Activated CD4-positive, alpha-beta T cell treated with anti-CD3 and anti-CD28 coated beads, Interleukin-2, Interleukin-6, amounts not matched to agents 100 ng/mL and 50 ng/mL, durations not matched to agents 16 hours and 8 hours (primary cell): ENCODE measurements at places on chromosomes 2 and 18.

GRCh38 chr2:44940049-44940494 lies 1.4 kb upstream of the SIX3 start:
- DNase-seq, result no peak

- no peak for DNase-seq
These were observed 61.1 kb upstream of the ZNG1B start for GRCh38 chr2:113376253-113376912.

- peak; percentile 84 for DNase-seq
These were observed 70.0 kb downstream of the NAB1 start for GRCh38 chr2:190718652-190719526.

DNA sequence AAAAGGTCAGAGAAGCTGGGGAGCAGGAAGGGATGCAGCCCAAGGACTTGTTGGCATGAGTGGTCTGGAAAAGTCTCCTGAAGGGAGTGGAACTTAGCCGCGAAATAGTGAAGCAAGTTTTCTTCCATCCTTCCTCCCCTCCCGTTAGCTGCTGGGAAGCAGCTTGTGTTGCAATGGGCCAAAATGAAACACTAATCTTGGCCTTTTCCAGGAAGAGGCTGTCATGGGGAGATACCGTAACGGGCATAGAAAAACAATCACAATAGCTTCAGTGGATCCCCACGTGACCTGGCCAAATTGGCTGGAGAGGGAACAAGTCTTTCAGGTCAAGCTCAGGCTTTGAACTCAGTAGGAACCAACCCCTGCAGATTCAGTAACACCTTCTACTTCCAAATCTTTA lies 49.3 kb downstream of the SEMA4F start:
- no peak for DNase-seq

DNA sequence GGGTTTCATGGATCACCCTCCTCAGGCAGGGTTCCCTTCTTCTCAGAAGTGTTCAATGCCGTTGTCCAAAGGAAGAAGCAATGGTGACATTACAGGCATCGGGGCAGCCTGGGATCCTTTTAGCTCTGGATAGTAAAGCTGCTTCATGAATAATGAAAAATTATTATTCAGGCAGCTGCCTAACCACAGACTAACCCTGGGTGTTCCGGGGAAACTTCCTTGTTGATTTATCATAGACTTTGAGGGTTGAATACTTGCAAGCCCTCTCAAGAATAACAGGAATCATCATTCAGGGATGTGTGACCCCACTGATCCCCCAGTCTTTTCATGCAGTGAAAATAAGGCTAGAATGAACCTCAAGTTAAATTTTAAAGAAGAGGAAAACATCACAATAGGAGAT lies 419.4 kb downstream of the MEIS1 start:
- no peak for DNase-seq

DNA sequence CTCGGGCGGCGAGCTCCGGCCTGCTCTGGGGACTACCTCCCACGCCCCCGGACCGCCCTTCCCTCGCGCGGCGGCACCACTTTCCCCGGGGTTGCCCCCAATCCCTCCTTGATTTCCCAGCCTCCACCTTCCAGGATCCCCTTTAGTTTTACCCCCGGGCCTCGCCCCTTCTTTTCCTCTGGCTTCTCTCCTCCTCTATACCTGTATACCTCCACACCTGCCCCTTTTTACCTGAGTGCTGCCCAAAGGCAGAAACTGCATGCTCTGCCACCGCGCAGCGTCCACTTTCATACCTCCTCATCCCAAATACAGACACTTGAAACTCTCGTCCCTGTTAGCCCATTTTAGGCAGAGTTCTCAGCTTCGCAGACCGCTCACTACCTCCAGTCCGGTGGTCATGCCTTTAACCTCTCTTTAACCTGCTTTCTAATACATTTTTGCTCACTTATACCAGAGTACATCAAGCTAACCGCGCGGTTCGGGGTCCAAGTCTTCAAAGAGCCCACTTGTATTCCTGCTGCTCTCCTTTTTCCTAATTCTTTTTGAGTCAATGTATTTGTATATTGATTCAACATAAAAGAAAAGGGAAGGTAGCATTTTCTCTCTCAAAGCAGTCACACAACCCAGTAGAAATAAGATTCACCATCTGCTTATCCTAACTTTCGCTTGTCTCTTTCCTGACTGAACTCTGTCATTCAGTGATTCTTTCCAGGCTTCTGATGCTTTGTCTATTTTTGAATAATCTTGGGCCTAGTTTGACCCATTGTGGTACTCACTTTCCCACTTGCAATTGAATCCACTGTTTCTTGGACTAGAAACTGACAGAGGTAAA lies 901 bp downstream of the SPOPL start:
- no peak for DNase-seq

DNA sequence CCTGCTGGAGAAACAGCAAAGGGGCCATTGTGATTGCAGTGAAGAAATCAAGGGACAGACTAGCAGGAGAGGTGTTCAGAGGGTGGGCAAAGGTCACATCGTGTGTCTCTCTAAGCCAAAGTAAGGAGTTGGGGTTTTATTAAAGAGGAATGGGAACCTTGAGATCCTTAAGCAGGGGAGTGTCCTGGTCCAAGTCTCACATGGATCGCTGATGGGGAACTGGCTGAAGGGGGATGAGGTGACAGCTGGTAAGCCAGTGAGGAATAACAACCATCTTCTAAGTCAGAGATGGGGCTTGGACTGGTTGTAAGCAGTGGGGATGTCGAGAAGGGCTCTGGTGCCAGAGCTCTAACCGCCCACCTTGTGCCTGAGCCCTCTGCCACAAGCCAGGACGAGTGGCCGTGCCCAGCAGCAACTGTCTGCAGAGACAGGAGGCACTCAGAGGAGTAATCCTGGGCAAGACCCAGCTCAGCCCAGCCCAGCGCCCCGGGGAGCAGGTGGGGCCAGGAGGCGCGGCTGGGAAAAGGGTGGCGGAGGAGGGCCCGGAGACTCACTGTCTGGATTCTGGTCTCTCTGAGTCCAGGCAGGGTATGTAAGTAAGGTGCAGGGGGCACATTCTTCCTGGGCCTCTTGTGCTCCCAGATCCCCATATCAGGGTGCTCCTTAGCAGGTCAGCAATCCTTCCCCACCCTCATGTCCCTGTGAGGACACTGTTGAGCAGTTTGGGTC lies 13.7 kb downstream of the WNT10A start:
- DNase-seq, result no peak

DNA sequence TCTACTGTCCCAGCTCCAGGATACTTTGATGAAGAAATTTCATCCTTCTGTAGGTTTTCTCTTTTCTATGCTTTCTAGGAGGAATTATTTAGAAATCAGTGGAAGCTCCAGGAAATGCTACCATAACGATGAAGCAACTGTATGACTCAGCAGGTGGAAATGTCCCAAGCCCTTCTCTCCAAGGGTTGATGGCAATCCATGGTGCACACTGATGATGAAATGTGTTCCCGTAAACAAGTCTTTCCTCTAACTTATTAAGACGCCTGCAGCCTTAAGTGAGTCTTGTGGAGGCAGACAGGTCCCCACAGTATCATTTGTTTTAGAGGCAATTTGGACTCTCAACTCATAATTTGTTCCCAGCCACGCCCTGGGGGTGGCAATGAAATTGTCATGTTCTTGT lies 777.6 kb upstream of the SOX11 start:
- DNase-seq, result no peak

- no peak for DNase-seq
These were observed 317.6 kb upstream of the REG3G start for GRCh38 chr2:78707776-78708386.

DNA sequence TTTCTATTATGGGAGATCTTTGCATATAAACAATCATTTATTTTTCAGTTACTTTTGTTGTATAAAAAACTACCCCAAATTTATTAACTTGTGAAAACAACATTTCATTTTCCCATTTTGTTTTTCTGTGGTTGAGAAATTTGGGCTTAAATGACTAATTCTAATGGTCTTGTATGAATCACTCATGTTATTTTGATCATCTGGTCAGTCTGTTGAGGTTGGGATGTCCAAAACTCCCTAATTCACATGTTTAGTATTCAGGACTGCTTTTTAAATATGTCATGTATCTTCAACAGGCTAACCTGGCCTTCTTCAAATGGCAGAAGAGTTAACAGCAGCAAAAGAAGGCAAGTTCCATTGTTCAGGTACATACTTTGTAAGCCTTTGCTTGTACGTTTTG lies 788.1 kb downstream of the TRIB2 start:
- DNase-seq, result no peak

DNA sequence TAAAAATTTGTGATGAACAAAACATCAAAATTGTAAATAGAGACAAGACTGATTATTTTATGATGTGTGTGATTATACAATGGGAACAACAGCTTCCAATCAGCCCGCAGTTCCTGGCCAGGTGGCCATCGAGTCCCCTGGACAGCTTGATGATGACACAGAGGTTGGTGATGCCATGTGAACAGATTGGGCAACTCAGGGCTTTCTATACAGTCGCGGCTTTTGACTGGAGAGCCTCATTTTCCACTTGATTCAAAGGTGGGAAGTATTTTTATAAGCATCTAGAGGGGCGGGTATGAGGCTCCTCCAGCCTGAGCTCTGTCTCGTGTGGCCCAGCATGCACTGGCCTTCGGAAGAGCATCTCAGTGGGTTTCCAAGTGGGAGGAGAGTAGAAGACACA lies 14.9 kb upstream of the HPCAL1 start:
- no peak for DNase-seq

DNA sequence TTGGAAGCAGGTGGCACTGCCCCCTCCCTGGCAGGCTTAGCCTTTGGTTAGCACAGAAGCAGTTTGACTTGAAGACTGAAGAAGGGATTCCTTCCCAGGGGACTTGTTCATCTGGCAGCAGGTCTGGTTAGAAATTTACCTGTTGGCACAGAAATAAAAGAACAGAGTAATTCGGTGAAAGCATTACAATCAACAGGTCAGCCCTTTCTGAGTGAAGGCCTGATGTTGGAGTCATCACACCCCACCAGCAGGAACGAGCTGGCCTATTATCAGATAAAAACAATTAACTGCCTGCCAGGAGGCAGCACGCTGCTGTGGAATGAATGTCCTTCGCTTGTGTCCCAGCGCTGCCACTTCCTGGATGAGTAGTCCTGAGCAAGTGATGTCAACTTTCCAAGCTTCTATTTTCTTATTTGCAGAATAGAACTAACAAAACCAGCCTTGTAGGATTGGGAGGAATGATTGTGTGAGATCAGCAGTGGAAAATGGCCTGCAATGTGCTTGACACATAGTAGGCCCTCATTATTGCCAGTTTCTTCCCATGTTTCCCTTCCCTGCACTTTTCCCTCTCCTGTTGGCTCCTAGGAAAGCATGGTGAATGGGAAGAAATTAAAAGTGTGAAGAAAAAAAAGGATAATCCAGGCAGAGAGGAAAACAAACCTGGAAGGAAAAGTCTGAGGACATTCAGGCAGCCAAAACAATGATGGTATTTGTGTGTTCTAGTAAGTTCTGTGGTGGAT lies 29.0 kb downstream of the LGALSL start:
- DNase-seq, result no peak

- DNase-seq, result no peak
These were observed 1.6 kb downstream of the TEKT4 start for GRCh38 chr2:94872676-94873361.

GRCh38 chr2:128472789-128473174 lies 154.1 kb upstream of the HS6ST1 start:
- no peak for DNase-seq

GRCh38 chr18:78980777-78981380 lies 1.3 kb downstream of the SALL3 start:
- no peak for DNase-seq

DNA sequence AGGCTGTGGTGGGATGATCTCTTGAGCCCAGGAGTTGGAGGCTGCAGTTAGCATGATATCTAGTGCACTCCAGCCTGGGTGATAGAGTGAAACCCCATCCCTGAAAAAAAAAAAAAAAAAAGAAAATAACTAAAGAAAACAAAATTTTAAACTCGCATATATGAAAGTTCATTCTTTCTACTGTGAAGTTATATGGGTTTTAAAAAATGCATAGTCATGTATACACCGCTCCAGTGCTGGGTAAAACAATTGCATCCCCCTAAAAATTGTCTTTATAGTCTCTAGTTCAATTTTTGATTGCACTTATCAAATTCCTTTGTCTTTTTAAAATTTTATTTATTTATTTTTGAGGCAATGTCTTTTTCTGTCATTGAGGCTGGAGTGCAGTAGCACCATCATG lies 65.0 kb upstream of the ACYP2 start:
- DNase-seq, result no peak

GRCh38 chr2:25842155-25842554 lies 36.1 kb downstream of the ASXL2 start:
- DNase-seq, result no peak

- DNase-seq, result no peak
These were observed 45.1 kb downstream of the ATIC start for GRCh38 chr2:215356948-215357461.

- no peak for DNase-seq
These were observed 19.1 kb downstream of the MSH2 start for GRCh38 chr2:47422016-47422415.

GRCh38 chr18:10490401-10491165 lies 35.2 kb upstream of the NAPG start:
- peak; percentile 79 for DNase-seq

- DNase-seq, result peak; percentile 71
These were observed at the start of gene TMEFF2 for GRCh38 chr2:192194866-192195547. TSS of gene TMEFF2 (minus strand) at chr2:192194933. CDS start at chr2:192194524, 409 bp downstream.

- peak; percentile 80 for DNase-seq
These were observed 99.5 kb downstream of the RBMS1 start for GRCh38 chr2:160394153-160394552.

- DNase-seq, result no peak
These were observed 14.5 kb downstream of the CYP26B1 start for GRCh38 chr2:72132981-72133720.

GRCh38 chr18:62490967-62491695 lies 31.7 kb upstream of the ZCCHC2 start:
- no peak for DNase-seq

DNA sequence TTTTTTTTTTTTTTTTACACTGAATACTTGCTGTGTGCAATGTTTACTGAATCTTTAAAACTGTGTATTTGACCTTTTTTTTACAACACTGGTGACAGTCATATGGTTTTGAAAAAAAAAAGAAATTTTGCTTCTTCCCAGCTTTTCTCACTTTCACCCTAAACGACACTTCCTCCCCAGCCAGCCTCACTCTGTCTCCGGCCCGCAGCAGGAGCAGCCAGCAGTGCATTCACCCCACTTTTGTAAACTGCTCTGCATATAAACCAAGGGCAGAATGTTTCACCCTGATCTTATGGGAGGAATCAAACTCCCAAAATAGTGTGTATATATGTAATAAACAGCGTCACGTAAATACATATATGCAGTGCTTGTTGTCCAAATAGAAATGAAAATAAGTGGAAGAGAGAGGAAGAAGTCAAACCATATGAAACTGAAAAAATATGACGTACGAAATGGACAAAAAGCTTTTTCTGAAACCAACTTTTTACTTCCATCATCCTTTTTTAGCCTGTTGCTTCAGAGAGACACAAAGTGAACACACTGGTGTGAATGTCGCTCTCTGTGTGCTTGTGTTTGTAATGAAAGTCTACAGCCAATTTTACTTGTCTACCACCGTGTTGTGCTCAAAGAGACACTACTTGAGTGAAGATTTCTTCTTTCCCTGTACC lies 54.2 kb downstream of the ZCCHC2 start:
- no peak for DNase-seq

DNA sequence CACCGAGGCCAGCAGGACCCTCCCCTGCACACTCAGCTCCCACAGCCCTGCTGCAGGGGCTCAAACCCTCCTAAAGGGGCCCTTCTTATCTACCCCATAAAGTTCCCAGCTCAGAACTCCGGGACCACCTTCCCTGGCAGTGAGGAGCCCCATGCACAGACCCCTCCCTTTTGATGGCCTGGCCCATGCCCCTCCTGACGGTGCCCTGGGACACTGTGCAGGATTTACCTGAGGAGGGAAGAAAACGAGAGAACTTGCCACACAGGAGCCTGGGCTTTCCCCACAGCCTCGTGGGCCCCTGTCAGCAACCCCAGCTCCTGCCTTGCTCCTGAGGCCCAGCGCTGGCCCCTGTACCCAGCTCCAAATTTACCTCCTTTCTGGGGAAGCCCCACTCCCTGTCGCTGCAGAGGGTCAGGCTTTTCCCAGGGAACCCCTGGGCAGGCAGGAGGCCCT lies 206.3 kb upstream of the SALL3 start:
- DNase-seq, result no peak
